ENCODE measurements at places on chromosomes 2 and 18.

DNA sequence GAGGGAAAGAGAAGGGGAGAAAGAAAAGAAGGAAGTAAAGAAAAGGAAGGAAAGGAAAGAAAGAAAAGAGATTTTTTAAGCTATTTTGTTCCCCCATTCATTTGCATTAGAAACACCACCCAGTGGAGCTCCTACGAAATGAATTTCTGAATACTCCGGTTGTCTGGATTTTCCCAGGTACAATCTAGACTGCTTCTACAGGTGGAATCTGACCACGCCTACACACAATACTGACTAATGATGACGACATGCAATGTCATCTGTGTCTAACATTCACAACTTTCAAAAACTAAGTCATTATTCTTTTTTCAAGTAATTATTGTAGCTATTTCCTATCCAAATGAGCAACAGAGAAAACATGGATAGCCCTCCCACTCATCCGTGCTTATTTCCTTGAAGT is 121.7 kb downstream of the ZNF516 start:
- no peak for DNase-seq

GRCh38 chr18:24214913-24215312 is 76.1 kb downstream of the CABYR start:
- DNase-seq = no peak

GRCh38 chr2:28325567-28326468 is 66.8 kb upstream of the FOSL2 start:
- DNase-seq = no peak

DNA sequence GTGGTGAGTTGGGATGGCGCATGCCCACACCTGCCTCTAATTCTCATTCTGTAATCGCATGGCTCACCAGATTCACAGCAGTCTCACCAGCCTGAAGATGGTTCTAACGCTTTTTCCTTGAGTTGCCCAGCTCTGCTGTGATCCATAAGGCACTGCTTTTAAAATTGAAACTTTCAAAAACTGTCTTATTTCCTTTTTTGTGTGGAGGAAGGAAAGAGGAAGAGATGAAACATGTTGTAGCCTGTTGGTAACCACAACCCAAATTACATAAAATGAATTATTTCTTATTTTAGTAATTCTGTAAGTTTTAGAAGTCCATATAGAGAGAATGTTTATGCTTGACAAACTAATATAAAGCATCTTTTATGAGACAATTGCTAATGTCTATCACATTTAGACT is 165.4 kb downstream of the RBM43 start:
- no peak for DNase-seq

DNA sequence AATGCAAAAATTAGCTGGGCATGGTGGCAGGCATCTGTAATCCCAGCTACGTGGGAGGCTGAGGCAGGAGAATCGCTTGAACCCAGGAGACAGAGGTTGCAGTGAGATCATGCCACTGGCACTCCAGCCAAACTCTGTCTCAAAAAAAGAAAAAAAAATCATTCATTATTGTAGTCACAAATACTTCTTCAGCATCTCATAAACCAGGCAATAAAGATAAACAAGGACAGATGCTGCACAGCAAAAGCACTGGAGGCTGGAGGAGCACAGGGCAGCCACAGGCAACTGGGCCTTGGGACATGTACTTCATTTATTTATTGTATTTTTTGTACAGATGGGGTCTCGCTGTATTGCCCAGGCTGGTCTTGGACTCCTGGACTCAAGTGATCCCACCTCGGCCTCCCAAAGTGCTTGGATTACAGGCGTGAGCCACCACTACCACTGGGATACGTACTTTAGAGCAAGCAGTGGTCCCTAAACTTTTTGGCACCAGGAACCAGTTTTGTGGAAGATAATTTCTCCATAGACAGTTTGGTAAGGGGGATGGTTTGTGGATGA is 16.8 kb upstream of the MAT2A start:
- no peak for DNase-seq

Measured in retina (tissue), 1 donor.